IMR-90 (cell line): ENCODE measurements at places on chromosomes 1 and 21. TPM values are rescaled to one million over a fixed set of nuclear protein-coding genes. Genes with fewer than 3 reads are reported as not detected.

FCRL5 gene
- not detected in 2 replicates for total RNA-seq

IVL gene
- total RNA-seq = not detected in 2 replicates

GIPC2 gene
- total RNA-seq = 0.18 and 0.28 TPM in 2 replicates

OR2W3 gene
- total RNA-seq = 0.28 and 0.54 TPM in 2 replicates

- DNase-seq = no peak
Measured at GRCh38 chr1:207841901-207842300, 69.0 kb downstream of the CD34 start.

LCE1B gene
- total RNA-seq = not detected in 2 replicates

TIE1 gene
- total RNA-seq = 2.3 and 3.3 TPM in 2 replicates

F13B gene
- total RNA-seq = not detected in 2 replicates

DNA sequence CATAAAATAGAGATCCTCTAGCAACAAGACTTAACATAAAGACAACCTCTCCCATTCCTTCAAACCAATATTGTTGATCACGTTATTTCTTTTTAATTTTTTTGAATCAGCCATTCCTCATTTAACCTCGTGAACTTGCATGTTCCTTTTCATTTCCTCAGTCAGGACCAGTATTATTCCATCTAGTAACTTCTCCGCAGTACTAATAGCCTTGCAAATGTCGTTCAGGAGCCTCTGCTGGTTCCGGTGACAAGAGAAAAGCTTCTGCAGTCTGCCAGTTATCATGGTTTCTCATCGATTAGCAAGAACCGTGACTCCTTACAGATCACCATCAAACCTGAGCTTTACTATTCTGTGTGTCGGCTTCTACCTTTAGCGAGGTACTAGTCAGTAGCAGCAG lies 3.0 kb downstream of the APP start:
- no peak for DNase-seq

LHX8 gene
- total RNA-seq = not detected in 2 replicates

DNA sequence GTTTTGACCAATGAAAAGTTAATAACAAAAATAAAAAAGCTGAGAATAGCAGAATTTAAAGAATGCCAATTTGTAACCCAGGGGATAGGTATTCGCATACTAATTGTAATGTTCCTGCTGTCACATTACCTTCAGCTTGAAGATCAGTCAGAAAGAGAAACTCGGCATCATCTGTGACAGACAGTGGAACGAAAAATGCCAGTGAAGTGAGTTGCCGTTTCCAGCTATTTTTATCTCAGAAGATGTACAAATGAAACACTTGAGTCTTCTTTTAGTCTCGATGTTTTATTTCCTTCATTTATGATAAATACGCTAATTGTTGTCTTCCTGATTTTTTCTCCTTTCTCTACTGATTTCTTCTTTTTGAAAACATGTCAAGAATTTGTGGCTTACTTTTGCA lies 26.1 kb downstream of the RGS21 start:
- no peak for DNase-seq

DNA sequence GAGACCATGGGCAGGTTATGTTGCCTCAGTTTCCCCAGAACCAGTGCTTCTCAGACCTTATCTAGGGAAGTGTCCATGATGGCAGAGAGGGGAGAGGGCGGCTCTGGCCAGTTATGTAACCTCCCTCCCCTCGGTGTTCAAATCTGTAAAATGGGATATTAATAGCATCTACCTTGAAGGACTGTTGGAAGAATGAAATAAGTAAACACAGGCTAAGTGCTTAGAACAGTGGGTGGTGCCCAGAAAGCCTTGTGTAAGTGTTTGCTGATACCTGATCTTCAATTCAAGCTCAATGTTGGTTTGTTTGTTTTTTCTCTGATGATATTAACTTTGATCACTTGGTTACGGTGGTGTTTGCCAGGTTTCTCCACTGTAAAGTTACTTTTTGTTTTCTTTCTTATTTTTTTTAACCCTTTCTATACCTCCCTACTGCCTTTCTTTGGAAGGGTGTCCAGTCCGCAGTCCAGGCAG lies 34.9 kb downstream of the EPHA2 start:
- DNase-seq = no peak

GRCh38 chr1:31735571-31735970 lies 28.6 kb downstream of the ADGRB2 start:
- no peak for DNase-seq

ADAM30 gene
- not detected in 2 replicates for total RNA-seq

- no peak for DNase-seq
Measured at GRCh38 chr1:201374364-201374763, 3.1 kb downstream of the TNNT2 start.

DNA sequence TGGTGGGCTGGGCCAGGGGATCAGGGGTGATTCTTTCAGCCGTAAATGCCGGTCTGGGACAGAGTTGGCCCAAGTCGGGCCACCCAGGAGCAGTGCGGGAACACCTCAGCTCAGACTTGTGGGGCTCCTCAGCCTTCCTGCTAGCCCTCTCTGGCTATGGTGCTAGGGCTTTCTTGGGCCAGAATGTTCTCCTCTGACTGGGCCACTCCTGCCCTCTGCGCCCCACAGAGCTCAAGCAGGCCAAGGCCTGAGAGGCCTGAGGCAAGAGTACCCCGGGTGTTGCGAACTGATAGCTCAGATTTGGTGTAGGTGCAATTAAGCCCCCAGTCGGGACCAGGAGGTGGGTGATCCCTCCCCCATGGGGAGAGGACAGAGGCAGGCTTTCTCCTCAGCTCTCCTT lies 51.8 kb downstream of the LGR6 start:
- no peak for DNase-seq

CORT gene
- total RNA-seq = not detected in 2 replicates

PRKAB2 gene
- total RNA-seq = 8.4 and 10.6 TPM in 2 replicates

GRCh38 chr21:45420061-45421041 lies 15.4 kb downstream of the COL18A1 start:
- DNase-seq = no peak
